Nephron progenitor cell (in vitro differentiated cells): ENCODE measurements at places on chromosomes 12 and 14.

- no peak for DNase-seq
These were observed 134.3 kb downstream of the MED13L start for GRCh38 chr12:116142936-116143898.

DNA sequence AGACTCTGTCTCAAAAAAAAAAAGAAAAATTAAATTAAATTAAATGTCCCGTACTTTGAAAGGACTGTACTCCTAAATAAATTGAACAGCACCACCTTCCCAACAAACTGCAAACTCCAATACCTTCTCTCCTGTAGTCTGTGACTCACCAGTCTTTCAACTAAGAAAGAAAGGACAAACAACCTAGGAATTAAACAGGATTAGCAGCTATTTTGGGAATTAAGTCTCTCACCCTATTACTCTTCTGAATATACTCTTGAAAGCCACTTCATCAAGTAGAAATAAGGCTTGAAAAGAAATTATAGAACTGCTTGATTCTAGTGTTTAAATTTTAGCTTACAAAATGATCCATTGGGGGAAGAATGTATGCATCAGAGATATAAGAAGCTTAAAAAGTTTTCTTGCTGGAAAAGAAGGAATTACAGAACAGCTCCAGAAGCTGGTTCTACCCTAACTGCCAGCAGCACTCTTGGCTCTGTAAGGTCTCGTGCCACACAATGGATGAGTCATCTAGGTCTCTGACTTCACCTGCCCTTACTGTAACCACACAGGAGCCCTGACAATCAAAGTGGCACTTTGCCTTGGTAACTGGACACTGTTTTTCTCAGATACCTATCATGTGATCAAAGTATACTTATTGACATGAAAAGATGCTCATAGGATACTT, 57.0 kb upstream of the CERS5 start:
- DNase-seq = no peak

DNA sequence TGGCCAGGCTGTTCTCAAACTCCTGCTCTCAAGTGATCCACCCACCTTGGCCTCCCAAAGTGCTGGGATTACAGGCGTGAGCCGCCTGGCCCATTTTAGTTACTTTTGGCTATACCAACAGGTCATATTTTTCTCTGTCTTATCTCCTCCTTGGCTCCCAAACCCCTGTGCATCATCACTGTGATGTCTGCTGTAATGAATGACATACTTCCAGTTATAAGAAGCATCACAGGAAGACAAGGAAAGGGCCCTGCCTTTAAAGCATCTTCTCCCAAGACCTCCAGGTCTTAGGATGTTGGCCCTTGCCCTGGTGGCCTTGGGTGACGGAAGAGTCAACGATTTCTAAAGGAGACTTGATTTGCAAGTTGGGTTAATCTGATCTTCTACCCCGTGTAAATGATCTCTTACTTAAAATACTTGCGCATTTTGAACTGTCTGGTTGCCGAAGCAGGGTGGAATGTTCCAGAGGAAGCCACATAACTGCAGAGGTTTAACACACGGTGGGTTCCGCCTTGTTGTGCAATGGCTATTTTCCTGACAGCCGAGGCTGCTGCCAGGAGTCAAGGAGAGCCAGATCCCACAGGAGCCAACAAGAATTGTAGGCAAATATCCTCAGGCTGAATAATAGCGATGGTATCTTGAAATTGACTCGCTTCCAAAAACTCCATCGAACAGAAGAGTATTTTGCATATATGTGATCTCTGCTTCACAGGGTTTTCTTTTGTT, 55.7 kb upstream of the PLXNC1 start:
- no peak for DNase-seq

DNA sequence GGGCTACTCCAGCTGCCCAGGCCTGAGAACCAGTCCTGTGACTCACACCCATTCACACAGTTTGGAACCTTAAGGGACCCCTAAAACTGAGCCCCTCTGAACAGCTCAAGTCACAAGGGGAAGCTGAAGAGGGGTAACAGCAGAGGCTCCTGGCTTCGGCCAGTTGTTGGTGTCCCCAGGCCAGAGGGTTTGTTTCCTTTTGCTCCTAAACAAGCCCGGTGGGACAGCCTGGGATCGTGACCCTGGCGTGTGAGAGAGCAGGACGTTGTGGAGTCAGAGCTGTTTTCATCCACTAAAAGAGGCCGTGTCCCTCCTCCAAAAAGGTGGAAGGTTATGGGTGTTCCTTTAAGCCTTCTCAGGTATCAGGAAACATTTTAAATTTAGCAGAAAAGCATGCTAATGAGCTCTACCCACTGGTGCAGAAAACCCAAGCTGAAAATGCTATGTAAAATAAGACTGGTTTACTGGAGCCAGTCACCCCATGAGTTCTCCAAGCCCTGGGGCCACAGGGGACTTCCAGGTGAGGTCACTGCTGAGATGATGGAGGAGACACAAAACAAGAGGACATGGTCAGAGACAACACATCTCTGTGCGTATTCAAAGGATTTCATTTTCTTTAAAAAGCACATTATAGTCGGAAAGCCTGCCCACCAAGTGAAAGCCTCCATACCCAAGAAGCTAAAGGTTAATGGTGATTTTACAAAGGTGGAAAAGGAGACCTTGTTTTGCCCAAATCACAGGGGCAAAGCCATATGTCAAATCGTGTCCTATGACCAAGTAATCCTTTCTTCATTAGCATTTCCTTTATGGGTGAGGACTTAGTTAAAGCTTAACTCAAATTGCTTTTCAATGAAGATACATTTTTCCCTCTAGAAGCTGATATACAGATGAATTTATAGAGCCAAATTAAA, 14.1 kb downstream of the PRKAB1 start:
- peak; percentile 13 for DNase-seq

- no peak for DNase-seq
These were observed 27.8 kb upstream of the GLIPR1 start for GRCh38 chr12:75452675-75453330.

- no peak for DNase-seq
These were observed 5.1 kb downstream of the DPPA3 start for GRCh38 chr12:7716381-7716780.

DNA sequence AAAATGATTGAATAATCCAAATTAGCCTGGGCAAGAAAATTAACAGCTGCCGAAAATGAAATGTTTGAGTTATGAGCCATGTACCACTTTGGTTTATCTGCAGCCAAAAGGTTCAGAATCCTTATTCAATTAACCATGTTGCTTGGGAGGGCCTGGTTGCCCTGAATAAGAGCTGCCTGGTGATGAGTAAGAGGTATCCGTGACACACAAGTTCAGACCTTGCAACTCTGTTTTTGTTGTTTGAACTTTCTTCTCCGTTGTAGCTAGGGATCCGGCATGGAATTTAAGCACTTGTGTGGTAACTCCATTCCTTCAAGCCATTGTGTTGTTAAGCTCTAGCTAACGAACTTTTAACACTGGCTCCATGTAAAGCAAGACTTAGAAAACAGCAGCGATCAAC, 35.7 kb downstream of the FOXA1 start:
- no peak for DNase-seq

DNA sequence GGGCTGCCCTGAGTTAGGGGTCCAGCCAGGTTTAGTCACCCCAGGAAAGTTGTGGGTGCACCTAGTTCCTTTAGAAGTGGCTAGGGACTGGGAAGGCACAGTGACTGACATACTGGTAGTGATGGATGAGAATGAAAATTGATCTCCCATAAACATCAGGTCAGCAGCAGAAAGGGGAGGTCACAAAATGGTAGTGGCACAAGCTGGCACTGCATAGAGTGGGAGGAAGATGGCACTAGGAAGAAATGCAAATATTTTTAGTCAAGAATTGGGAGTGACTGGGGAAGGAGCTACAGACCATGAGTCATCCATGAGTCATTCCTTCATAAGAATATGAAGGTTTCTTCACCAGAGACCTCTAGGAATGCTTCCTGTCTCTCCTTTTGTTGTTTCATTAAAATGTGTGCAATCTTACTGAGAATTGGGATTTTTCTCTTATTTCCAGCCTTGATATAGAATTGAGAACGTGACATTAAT, 198.3 kb upstream of the AMIGO2 start:
- DNase-seq = no peak

- DNase-seq = no peak
These were observed 35.1 kb downstream of the CCDC85C start for GRCh38 chr14:99568567-99569560.

DNA sequence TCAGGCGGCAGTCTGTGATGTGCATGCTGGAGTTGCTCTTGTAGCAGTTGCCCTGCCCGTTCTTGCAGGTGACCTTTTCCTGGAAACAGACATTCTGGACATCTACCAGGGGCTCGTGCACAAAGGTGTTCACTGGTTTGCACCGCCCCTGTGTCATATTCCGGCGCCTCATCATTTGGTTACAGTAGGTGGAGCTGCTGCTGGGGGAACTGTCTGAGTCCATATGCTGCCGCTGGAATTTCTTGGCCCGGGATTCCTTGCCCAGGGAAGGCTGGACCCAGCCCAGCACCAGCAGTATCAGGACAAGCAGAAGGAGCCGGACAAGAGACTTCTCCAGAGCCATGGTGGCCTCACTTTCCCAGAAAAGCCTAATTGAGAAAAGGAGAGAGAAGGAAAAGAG, 918 bp downstream of the RNASE1 start:
- DNase-seq = no peak

DNA sequence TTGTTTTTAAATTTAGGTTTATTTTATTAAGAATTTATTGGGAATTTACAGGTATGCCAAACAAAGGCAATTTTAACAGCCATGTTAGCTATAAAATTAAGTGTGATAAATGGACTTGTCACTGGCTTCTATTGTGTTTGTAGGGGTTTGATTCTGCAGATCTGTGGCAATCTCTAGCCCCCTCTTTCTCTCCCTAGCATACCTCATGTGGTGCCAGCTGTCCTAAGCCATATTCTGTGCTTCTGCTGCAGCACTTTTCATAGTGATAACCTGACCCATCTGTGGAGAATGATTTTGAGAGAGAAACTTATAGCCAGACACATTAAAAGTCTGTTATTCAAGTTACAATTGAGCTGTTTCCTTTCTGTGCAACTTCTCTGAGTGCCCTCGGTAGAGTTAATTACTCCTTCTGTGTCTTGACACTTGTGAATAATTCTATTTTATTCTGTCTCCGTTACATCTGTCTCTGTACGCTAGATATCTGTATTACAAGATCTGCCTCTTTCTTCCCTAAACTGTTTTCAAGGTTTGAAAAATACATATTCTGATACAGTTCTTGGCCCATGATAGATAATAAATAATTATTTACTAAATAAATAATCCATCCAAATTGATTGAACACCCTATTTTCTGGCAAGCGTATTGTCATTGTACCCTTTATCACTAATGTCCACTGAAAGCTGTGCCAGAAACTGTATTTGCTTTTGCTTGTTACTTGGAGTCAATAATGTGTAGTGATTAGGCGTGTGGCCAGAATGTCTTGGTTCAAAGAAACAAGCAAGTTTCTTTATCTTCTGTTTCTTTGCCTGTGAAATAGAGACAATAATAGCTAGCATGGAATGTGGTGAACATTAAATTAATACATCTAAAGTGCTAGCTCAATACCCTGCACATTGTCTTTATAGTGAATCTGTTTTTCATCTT, 40.0 kb downstream of the FRS2 start:
- DNase-seq = no peak

- no peak for DNase-seq
These were observed 14.6 kb downstream of the PCNX4 start for GRCh38 chr14:60106339-60106738.

- no peak for DNase-seq
These were observed 55.1 kb downstream of the FOXN4 start for GRCh38 chr12:109253913-109254544.

GRCh38 chr14:90645842-90646443, 170.3 kb downstream of the TTC7B start:
- no peak for DNase-seq

DNA sequence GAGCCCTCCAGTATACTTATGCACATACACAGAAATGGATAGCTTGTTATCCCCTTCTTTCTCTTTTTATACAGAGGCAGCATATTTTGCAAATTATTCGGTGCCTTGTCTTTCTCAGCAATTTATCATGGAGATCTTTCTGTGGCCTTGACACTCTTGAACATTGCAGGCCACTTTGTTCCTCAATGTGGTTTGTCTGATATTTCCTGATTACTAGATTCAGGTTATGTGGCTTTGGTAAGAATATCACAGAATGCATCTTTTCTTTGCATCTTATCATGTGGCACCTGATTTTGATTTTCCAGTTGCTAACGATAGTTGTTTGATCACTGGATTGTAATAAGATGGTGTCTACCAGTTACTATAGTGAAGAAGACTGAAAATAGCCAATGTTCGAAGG, 7.1 kb upstream of the SNRPF start:
- no peak for DNase-seq

DNA sequence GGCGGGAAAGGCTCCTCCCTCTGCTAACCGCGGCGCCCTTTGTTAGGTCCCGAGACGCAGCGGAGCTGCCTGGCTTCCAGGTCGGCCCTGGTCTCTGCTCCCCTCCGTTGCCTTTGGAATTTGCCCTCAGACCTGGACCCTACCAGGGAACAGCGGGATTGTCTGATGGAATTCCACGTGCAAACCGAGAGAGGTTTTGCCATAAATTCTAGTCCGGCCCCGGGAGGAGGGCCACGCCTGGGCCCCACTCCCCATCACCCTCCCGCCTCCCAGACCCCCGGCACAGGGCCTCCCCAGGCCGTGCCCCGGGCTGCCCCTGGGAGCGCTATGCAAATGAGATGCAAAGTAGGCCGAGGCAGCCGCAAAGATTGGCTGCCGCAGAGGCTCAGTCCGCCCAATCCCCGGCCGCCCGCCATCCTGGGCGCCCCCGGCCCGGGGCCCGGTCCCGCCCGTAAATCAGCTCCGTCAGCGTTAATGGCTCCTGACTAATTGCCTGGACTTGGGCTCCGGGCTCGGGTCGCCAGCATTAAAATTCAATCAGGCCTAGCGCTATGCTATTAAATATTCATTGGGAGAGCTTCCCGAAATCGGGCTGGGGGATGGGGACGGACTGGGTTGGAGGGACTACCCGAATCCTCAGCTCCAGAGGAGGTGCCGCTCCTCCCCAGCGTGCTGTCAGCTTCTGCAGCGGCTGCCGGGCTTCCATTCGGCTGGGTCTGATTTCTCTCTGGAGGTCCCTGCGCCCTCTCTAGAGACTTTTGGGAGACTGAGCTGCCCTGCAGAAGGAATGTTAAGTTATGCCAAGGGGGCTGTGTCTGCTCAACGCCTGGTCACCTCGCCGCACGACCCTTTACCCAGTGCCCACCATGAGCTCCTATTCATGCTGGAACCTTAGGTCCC, 15.7 kb upstream of the FIGNL2 start:
- peak; percentile 91 for DNase-seq

DNA sequence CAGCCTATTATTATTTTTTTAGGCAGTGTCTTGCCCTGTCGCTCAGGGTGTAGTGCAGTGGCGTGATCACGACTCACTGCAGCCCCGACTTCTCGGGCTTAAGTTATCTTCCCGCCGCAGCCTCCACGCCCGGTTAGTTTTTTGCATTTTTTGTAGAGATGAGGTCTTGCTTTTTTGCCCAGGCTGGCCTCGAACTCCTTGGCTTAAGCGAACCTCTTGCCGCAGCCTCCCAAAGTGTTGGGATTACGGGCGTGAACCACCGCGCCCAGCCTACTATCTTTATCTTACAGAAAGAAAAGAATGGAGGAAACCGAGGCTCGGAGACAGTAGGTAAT, 507 bp upstream of the PTPN11 start:
- DNase-seq = no peak

DNA sequence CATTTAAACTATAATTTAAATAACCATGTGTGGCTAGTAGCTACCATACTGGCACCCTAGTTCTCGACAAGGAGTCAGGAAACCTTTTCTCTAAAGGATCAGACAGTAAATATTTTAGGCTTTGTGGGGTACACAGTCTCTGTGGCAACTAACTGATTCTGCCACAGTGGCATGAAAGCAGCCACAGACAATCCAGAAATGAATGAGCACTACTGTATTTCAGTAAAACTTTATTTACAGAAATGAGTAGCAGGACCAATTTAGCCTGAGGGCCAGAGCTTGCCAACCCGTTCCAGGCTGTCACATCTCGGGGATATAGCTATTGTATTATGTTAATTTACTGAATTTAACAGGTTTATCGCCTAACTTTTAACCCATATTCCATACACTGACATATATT, 278.7 kb downstream of the ITPR2 start:
- DNase-seq = no peak
